ENCODE measurements at places on chromosomes 6 and 20.

- DNase-seq, result no peak
Observed at GRCh38 chr6:20366082-20366830, 35.4 kb upstream of the E2F3 start.

DNA sequence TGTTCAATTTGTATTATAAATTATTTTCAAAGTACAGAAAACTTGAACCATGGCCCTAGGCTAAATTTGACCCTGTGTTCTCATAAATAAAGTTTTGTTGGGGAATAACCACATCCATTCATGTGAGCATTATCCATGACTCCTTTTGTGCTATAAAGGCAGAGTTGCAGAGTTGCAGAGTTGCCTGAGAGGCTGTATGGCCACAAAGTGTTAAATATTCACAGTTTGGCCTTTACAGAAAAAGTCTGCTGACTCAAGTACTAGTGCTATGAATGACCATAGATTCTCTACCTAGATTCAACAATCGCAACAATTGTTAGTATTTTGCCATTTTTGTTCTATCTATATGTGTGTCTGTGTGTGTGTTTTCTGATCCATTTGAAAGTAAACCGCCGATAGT, 46.2 kb upstream of the BEND3 start:
- no peak for DNase-seq

GRCh38 chr6:117505311-117505710, 22.8 kb downstream of the DCBLD1 start:
- DNase-seq, result peak; percentile 22

DNA sequence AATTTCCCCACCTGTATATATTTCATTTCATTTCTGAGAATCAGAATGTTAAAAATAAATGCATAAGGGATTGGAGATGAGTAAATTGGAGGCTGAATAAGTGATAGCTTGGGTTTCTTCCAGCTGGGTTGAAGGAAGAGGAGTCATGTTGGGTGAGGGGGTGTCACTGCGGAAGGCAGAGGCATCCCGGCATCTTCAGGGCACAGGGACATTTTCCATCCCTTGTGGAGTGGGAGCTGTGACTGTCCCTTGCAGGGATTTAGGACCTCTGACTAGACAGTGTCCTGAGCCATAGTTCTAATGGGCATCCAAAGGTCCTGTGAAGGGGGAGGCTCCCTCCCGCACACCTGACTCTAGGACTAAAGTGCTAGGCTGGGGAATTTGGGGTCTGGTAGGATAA, 2.1 kb downstream of the MCHR2 start:
- DNase-seq, result no peak

DNA sequence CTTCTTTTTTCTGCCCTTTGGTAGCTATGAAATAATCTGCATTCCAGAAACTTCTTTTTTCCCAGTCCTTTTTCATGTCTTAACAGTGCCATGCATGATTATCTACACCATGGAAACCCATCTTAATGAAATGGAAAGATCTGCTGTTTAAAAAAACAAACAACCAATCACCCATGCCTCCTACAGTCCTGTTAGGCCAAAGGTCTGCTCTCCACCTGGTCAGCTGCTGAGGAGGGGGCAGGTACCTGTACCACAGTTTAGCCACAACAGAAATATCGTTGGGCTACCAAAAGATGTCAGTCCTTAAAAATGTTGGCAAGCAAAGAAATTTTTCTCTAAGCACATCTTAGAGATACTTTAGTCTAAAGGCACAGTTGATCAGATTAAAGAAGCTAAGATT, 112.6 kb downstream of the SLC16A10 start:
- no peak for DNase-seq

DNA sequence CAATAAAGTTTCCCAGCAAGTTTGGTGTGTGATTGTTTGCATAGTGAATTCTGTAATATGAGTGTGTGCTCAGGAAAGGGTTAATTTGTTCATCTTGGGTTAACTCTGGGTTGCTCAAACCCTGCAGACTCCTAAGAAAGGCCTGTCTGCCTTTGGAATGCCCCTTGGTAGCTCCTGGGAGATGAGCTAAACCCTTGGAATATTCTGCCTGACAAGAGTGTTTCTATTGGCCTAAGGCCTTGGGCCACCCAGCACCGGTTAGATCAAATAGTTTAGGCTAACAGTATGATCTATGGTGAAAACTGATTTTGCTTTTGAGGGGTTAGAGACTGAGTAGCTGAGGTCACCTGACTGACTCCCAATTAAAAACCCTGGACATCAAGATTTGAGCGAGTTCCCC, 248.3 kb downstream of the GRM1 start:
- DNase-seq, result no peak
